ENCODE measurements at places on chromosomes 11 and 22.
A peak's percentile ranks its signal among the peaks of the same experiment; 100 is the strongest.

DNA sequence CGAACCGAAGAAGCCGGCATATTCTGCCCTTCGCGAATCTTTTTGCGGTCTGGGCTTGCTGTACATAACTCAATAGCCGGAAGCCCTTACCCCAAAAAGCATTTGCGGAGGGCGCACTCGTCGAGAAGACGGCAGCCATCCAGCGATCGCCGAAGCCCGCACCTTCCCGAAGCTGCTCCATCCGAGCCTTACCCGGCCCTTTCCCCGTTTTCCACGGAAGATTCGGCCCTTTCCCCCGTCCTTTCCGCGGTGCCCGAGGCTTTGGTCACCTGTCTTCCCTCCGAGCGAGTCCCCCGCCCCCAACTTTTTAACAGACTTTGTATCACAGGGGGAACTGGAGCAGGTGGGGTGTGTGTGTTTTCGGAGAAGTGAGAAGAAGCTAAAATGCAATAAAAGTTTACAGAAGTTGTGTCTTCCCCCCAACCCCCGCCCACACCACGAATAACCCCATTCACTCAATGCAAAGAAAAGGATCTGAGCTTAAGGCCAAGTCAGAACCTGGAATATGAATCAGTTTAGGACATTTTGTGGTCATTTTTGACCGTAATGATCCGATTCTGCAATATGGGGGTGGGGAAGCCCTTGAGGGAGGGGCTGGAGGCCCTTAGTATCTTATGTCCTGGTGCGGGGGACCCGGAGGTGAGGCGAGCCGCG is 99.0 kb upstream of the HSD17B12 start:
- no peak for DNase-seq

DNA sequence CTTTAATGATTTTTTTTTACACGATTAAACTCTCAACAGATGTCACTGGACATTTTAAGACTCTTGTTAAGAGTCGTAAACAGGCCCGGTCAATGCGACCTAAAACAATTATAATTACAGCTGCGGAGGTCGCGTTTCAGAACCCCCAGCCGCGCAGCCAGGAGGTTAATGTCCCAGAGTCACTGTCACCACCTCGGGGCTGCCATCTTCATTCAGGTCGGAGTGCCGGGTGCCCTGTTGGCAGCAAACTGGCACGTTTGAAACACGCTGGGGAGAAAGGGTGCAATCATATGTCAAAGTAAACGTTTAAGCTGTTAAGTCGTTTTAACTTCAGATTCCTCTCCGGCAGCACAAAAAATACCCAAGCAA is 711 bp upstream of the PHF21B start:
- DNase-seq, result no peak

- no peak for DNase-seq
Observed at GRCh38 chr22:18060646-18061620, 16.9 kb upstream of the PEX26 start.

DNA sequence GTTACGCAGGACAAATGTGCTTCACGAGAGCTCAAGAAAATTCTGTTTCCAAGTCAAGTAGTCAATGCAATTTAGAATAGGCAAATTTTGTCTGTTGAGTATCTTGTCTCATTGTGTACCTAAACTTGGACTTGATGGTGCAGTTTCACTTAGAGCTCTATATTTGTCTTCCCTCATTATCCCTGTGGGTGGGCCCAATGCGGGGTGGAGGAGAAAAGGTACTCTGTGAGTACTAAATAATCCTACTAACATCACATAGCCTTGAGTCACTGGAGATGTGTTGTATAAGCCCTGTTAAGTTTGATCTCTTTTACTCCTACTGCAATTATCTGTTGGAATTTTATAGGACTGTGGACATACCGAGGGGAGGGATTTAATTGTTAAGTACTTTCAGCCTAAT is 331.2 kb downstream of the METTL15 start:
- DNase-seq, result no peak

- DNase-seq, result no peak
Observed at GRCh38 chr22:46824344-46824909, 62.0 kb downstream of the TBC1D22A start.

GRCh38 chr22:39351689-39352214 is 2.0 kb downstream of the SYNGR1 start:
- DNase-seq, result no peak

GRCh38 chr22:36352803-36353507 is 34.8 kb downstream of the MYH9 start:
- peak; percentile 27 for DNase-seq

DNA sequence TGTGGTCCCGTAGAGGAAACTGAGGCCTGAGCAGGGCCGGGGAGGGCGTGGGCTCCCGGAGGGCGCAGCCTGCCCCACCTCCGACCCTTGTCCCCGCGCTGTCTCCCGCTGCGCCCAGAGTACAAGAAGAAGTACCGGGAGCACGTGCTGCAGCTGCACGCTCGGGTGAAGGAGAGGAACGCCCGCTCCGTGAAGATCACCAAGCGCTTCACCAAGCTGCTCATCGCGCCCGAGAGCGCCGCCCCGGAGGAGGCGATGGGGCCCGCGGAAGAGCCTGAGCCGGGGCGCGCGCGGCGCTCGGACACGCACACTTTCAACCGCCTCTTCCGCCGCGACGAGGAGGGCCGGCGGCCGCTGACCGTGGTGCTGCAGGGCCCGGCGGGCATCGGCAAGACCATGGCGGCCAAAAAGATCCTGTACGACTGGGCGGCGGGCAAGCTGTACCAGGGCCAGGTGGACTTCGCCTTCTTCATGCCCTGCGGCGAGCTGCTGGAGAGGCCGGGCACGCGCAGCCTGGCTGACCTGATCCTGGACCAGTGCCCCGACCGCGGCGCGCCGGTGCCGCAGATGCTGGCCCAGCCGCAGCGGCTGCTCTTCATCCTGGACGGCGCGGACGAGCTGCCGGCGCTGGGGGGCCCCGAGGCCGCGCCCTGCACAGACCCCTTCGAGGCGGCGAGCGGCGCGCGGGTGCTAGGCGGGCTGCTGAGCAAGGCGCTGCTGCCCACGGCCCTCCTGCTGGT is 1.9 kb downstream of the NLRP6 start:
- peak; percentile 56 for DNase-seq

DNA sequence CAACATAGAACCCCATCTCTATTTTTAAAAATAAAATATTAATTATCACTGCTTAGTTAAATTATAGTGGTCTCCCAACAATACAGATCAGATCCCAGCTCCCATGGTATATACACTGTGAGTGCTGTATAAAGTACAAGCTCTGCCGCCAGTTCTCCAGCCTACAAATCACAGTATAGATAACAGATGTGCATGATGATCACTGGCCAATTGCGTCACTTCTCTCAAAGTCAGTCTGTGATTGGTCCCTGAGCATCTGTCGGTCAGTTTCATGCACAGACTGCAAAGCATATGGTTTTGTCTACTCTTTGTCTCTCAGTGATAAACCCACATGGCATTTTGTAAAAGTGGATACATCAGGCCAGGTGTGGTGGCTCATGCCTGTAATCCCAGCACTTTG is 15.7 kb downstream of the PPARA start:
- no peak for DNase-seq

DNA sequence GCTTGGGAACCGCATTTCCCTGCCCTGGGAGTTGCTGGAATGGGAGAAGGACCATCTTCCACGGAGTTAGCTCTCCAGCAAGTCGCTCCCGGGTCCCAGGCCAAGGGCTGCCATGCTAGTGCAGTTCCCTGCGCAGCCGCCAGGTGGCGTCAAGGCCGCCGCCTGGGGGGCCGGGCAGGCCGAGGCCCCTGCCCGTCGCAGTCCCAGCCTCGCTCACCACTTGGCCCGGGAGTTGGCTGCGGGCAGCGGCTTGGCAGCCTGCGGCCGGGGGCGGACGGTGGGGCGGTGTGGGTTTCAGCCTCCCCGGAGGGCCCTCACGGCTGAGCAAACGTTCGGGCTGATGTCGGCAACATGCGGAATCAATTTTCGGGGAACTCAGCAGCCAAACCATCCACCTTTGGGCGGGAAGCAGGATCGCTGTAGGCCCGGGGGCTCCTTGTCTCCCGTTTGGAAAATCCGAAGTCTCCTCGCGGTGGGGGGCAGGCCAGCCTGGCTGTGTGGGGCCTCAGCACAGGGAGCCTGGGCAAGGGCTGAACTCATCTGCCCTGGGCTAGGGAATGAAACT is 415.1 kb downstream of the SOX6 start:
- peak; percentile 18 for DNase-seq

GRCh38 chr11:100562128-100562527 is 125.0 kb upstream of the ARHGAP42 start:
- DNase-seq, result no peak

DNA sequence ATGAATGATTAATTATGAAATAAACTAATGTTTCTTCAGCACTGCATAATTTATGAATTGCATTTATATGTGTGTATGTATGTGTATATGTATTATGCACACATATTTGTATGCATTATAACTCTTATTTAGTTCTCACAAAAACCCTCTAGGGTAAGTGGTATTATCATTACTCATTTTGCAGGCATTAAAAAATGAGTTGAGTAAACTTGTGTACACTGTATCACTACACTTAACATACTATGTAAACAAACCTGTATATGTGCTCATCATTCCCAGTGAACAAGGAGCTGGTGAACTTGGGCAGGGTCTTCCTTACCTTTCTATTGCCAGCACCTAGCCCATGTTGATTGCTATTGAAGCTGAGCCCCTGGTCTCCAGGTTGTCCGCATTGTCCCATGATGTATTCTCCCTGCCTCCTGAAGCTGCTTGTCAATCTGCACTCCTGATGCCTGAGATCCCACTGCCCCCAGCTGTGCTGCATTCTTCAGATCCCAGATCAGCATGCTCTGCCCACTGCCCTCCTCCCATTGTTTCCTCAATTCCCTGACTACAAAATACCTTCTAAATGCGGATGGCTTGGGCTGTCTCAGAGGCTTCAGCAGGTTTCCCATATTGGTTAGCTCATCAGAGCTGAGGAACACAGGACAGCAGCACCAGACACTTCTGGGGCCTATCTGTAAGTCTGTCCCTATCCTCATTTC is 267.9 kb upstream of the SESN3 start:
- DNase-seq, result no peak

DNA sequence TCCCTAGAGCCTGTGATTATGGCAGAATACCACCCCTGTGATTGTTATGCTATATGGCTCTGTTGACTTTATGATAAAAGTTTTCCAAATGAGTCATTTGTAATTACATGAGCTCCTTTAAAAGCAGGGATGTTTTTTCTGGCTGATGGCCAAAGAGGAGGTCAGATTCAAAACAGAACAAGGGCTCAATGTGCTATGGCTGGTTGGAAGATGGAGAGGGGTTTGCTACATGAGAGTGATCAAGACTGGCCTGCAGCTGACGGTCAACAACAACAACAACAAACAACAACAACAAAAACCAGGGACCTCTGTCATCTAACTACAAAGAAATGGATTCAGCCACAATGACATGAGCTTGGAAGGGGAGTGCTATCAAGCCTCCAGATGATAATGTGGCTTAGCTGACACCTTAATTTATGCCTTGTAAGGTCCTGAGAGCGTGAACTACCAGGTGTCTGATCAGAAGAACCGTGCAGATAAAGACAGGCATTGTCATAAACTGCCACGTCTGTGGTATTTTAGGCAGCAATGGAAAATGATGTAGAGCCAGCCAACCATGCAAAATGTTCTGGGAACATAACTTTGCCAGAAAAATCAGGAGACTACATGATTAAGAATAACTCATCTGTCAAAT is 47.2 kb downstream of the PIWIL3 start:
- no peak for DNase-seq

GRCh38 chr11:131172011-131172410 is 198.4 kb upstream of the NTM start:
- DNase-seq, result no peak

GRCh38 chr11:9625728-9626127 is 38.1 kb upstream of the SWAP70 start:
- DNase-seq, result no peak

GRCh38 chr22:24455039-24455438 is 27.6 kb downstream of the ADORA2A start:
- DNase-seq, result no peak

DNA sequence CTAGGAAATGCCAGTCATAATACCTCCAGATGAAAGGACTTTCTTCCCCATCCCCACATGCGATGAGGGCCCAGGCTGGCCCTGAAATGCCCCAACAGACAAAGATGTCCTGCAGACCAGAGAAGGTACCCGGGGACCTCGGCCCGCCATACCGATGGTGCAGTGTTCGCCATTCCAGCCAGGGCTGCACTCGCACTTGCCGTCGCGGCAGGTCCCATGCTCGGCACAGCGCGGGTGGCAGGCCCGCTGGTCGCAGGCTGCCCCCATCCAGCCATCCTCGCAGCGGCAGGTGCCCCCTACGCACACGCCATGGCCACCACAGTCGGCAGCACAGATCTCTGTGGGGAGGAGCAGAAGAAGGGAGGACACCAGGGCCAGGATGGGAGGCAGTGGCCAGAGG is 212.1 kb upstream of the NARS2 start:
- DNase-seq, result no peak

DNA sequence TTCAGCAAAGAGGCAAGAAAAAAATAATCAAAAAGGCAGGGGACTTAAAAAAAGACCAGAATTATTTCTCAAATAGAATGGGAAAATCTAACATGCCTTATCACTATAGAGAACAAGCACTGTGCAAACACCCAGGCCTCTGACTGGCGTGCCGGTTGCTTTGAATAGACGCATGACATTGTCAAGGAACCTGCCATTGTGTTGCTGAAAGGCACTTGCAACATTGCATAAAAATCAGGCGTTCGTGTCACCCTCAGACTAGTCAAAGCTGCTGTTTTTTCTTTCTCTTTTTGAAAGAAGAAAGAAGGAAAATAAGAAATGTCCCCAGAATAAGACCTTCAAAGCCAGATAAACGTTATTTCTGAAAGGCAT is 549.3 kb upstream of the CADM1 start:
- no peak for DNase-seq

GRCh38 chr11:1197431-1197885 is 25.4 kb upstream of the MUC5B start:
- peak; percentile 7 for DNase-seq

- DNase-seq, result no peak
Observed at GRCh38 chr11:118657238-118657637, 22.2 kb downstream of the TREH start.

- DNase-seq, result peak; percentile 39
Observed at GRCh38 chr11:8832571-8833260, 78.3 kb upstream of the AKIP1 start.

- DNase-seq, result no peak
Observed at GRCh38 chr11:95897731-95898130, 26.2 kb downstream of the MTMR2 start.

DNA sequence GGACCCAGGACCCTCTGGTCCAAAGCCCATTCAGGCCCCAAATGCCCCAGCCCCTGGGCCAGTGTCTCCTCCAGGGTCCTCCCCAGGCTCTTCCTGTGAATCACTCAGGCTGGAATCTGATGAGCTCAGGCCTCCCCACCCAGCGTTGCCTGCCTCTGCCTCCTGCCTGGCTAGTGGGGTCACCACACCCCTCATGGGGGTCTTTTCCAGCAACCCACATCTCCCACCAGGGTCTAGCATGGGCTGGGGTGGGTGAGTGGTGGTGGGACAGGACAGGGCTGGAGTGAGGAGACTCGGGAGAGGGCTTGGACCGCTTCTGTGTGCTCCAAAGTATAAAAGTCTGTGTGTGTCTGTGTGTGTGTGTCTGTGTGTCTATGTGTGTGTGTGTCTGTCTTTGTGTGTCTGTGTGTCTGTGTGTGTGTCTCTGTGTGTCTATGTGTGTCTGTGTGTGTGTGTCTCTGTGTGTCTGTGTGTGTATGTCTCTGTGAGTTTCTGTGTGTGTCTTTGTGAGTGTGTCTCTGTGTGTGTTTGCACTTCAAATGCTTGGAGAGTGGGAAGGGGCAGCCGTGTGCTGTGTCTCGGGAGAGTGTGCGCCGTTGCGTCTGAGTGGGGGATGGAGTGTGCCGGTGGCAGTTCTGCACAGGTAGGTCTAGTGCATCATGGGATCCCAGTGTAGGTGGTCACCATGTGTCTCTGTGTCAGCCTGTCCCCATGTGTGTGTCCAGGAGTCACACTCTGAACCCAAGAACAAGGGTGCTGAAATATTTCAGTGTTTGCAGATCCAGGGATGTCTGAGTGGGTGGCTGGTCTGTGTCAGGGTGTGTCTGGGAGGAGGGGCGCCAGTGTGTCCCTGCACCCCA is 8.8 kb downstream of the RIN1 start:
- DNase-seq, result no peak

Data from stimulated activated naive CD8-positive, alpha-beta T cell treated with anti-CD3 and anti-CD28 coated beads, Interleukin-15, amount 100 ng/mL, for 72 hours (primary cell).